Ovary (tissue), 10 donors: ENCODE measurements at places on chromosomes 13 and 19. TPM values are rescaled to one million over a fixed set of nuclear protein-coding genes. Genes with fewer than 3 reads are reported as not detected.

Gene GPC5
- 0.18 TPM for polyA plus RNA-seq

Gene C3
- 430 TPM for polyA plus RNA-seq

Gene METTL21C
- 0.08 TPM for polyA plus RNA-seq

Gene ZNF829
- 2.6 TPM for polyA plus RNA-seq

Gene KASH5
- polyA plus RNA-seq = not detected

Gene OVOL3
- not detected for polyA plus RNA-seq

Gene ZNF878
- 0.08 TPM for polyA plus RNA-seq

Gene CLIP3
- polyA plus RNA-seq = 91.3 TPM

Gene KLK4
- not detected for polyA plus RNA-seq

Gene FRY
- polyA plus RNA-seq = 19.4 TPM

- DNase-seq = no peak
These were observed 3.4 kb downstream of the TPGS1 start for GRCh38 chr19:510606-511100.

- peak; percentile 78 for DNase-seq
These were observed 9.4 kb downstream of the BCL3 start for GRCh38 chr19:44757735-44758505.

- DNase-seq = no peak
These were observed 255.0 kb upstream of the SLITRK1 start for GRCh38 chr13:84137292-84137691.

- DNase-seq = no peak
These were observed 3.2 kb downstream of the GDF15 start for GRCh38 chr19:18388960-18389725.

DNA sequence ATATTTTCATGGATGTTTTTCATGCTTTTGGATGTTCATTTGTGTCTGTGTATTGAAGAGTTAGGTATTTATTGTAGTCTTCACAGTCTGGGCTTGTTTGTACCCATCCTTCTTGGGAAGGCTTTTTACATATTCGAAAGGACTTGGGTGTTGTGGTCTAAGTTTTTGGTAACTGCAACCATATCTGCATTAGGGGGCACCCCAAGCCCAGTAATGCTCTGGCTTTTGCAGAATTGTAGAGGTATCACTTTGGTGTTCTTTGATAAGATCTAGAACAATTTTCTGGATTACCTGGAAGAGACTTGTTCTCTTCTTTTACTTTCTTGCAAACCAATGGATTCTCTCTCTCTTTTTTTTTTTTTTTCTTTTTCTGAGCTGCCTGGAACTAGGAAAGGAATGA is 581.3 kb downstream of the DACH1 start:
- DNase-seq = no peak

DNA sequence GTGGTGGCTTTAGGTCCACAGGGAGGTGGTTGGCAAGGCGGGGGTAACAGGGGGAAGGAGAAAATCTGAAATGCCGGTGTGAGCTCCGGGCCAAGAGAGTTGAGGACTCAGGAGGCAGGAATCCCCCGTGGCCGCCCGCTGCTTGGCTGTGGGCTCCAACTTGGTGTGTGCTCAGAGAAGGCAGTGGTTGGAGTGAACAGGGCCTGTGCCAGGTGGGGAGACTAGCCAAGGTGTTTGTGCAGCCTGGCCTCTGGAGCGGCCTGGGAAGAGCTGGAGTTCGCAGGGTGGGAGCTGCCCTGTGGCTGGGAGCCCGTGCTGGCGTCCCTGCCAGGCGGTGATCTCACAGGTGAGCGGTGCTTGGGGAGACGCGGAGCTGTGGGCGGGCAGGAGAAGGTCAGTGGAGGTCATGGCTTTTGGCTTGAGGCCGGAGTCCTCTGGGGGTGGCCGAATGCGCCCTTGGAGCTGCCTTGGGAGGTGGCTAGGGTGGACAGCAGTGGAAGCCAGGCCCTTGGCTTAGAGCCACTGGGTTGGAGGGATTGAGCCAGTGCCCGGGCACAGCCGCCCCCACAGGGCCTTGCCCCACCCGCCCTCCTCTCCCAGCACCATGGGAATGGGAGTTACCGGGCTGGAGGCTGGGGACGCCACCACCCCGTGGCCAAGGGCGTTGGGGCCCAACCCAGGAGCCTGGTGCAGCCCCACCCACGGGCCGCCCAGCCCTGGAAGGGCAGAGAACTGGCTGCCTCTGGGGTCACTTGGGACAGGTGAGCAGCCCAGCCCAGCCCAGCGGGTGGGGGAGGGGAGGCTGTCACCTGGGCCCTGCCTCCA is 7.1 kb upstream of the CIRBP start:
- peak; percentile 79 for DNase-seq

DNA sequence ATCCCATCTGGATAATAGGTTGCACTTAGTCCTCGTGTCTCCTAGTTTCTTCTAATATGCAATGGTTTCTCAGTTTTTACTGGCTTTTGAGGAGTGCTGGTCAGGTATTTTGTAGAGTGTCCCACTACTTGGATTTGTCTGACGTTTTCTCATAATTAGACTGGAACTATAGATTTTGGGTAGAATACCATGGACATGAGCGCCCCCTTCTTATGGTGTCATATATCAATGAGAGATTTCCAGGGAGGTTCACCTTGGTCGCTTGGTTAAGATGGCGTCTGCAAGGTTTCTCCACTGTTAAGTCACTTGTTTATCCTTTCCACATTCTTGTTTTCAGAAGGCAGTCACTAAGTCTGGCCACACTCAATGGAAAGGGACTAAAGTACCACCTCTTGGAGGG is 6.7 kb downstream of the SOHLH2 start:
- DNase-seq = no peak

DNA sequence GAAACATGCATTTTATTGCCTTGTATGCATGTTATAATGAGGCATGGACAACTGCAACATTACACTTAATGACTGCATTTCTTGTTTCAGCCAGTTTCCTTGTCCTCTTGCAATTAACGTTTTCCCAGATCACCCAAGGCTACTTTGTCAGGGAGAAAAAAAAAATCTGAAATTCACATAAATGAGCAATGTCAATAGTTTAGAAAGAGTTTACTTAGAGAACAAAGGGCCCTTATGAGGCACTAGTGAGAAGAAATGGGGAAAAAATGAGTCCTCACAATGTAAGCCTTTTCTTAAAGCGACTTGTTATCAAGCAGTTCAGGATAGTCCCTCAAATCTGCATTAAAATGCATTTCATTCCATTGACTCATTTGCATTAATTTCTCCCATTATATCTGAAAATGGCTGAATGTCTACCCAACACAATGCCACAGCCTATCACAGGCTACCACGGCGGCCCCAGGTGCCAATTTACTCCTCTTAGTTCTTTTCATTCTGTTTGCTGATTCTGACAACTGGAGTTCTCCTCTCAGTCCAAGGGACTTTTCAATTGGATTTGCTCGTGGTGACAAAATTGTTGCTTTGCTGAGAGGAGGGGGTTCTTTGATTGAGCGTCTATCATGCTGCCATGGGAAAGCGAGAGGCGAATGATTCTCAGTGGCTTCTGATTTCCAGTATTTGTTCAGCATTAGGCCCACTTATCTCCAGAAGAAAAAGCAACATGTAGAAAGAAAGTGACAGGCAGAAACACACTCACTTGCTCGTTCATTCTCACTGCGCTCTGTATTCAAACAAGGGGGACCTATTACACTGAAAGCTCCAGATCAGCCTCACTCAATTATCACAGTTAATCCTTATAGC is 107.1 kb downstream of the DACH1 start:
- DNase-seq = no peak

DNA sequence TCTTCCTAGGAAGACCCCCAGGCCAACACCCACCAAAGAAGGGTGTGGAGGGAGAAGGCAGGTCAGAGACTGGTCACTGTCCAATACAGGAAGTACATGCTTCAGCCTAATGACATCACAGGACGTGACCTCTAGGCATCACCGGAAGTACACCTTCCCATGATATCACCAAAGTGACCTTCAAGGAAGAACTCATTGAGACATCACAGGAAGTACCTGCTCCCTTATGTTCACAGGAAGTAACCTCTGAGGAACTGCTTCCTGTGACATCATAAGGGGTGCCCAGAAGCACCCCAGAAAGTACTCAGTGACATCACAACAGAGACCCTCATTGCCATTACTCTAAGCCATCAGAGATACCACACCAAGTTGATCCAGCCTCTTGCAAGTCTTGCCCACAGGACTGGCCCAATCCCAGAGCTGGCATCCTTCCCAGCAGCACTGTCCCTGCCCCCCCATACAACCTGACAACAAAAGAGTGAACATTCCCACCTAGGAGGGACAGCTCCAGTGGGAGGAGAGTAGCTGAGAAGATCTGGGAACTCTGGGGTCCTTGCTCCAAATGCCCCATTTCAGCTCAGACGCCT is 24.2 kb upstream of the NANOS2 start:
- DNase-seq = no peak

DNA sequence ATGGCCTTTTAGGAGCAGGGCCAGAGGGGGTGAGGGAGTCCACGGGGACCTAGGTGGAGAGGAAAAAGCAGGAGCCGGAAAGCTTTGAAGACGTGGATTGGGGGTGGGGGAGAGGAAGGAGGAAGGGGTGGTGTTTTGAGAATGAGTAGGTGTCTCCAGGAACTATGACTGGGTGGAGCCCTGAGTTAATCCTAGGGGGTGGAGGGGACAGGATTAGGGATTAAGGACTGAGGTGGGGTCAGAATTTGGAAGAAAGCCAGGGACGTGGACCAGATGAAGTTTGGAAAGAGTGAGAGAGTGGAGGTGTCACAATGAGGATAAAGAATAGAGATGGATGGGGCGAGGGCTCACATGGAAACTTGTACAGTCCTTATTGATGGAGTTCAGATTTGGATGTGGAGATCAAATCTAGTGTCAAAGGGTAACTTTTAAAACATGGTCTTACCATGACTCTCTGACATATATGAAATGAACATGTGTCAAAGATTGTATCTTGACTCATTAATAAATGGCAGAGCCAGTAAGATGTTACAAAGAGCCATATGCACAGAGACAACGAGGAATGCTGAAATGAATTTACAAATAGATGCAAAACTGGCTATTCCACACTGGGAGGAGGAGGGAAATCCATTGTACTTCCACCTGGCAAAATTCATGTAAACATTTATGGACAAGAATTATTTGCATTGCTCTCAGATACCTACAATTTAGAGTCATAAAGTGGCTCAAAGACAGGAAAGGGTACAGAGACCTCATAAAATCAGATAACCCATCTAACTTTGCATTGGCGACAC is 1.7 kb upstream of the KLK13 start:
- DNase-seq = no peak

GRCh38 chr13:50783717-50784290 is 59.7 kb downstream of the DLEU7 start:
- DNase-seq = no peak

- peak; percentile 60 for DNase-seq
These were observed 9.1 kb upstream of the LILRB5 start for GRCh38 chr19:54266133-54266532.

DNA sequence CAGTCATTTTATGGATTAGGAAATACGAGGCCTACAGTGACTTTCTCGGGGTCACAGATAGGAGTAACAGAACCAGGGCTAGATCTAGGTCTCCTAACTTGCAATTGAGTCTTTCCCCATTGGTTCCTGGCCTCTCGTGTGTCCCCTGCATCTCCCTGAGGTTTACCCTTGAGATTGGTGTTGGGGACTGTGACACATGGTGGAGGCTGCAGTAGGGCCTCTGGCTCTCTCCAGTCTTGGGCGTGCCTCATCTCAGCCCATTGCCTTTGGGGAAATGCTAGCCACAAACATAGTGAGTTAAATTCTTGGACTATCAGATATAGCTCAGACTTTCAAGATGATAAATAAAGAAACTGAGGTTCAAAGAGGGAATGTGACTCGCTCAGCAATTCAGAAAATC is 212.1 kb downstream of the KCNRG start:
- DNase-seq = no peak

DNA sequence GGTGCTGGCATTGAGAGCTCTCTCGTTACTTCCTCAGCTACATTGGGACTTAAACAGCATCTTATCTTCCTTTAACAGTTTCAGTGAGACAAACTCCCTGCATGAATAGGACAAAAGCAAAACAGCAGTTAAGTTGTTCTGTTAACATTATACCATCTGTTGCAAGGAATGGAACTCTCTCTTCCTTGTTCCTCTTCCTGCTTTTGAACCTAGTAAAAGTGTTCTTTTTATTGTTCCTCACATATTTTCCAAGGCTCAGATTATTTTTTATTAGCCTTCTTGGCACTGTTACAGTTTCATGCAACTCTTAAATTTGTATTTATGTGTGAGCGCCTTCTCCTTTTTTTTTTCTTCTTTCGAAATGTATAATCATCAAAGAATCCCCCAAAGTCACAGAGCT is 202.6 kb upstream of the UFM1 start:
- DNase-seq = no peak

DNA sequence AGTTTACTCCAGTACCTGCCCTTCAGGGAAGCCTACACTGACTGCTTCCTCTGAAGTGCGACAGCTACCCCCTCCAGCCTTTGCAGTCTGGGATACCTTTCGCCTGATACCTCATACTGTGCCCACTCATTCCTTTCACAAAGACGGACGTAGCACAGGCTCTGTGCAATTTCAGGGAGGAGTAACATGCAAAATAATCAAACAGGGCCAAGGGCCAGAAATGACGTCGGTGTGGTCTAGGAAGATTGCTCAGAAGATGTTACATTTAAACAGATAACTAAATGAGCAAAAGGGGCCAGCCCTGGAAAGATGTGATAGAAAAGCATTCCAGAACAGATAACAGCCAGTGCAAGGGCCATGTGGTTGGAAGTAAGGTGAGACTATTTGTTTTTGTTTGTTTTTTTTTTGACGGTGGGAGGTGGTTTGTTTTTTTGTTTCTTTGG is 6.6 kb upstream of the DDX39A start:
- DNase-seq = no peak

- DNase-seq = no peak
These were observed 120.0 kb upstream of the RFC3 start for GRCh38 chr13:33697926-33698325.

GRCh38 chr13:44618326-44618725 is 42.2 kb upstream of the TSC22D1 start:
- DNase-seq = no peak

- DNase-seq = no peak
These were observed 15.0 kb downstream of the MLLT1 start for GRCh38 chr19:6264803-6265202.

- no peak for DNase-seq
These were observed 47.7 kb upstream of the MAB21L1 start for GRCh38 chr13:35524171-35524570.

DNA sequence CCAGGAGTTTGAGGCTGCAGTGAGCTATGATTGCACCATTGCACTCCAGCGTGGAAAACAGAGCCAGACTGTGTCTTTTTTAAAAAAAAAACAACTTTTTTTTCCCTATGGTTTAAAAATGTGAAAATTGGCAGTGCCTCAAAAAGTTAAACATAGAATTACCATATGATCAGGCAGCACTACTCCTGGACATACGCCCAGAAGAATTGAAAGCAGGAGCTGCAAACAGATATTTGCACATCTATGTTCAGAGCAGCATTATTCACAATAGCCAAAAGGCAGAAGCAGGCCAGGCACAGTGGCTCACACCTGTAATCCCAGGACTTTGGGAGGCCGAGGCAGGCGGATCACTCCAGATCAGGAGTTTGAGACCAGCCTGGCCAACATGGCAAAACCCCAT is 3.8 kb upstream of the RETN start:
- no peak for DNase-seq

- no peak for DNase-seq
These were observed 304.4 kb downstream of the SUCLA2 start for GRCh38 chr13:47696674-47697073.
